ENCODE measurements at places on chromosomes 6 and 20. TPM values are rescaled to one million over a fixed set of nuclear protein-coding genes. Genes with fewer than 3 reads are reported as not detected.

Gene TPD52L1
- total RNA-seq = 74.0 TPM

Gene LAMP5
- total RNA-seq = not detected

Gene KDM1B
- total RNA-seq = 43.0 TPM

Gene SLC22A16
- total RNA-seq = not detected
